T-cell (primary cell): ENCODE measurements at places on chromosomes 5 and 9. TPM values are rescaled to one million over a fixed set of nuclear protein-coding genes. Genes with fewer than 3 reads are reported as not detected.

The GRIN3A gene
- not detected for total RNA-seq

The ENTPD2 gene
- total RNA-seq = 0.32 TPM

DNA sequence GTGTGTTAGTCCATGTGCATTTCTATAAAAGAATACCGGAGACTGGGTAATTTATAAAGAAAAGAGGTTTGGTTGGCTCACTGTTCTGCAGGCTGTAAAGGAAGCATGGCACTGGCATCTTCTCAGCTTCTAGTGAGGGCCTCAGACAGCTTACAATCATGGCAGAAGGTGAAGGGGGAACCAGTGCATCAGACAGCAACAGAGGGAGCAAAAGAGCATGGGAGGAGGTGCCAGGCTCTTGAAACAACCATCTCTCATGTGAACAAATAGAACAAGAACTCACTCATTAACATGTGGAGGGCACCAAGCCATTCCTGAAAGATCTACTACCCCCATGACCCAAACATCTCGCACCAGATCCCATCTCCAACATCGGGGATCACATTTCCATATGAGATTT, 89.2 kb upstream of the IL33 start:
- DNase-seq = no peak

DNA sequence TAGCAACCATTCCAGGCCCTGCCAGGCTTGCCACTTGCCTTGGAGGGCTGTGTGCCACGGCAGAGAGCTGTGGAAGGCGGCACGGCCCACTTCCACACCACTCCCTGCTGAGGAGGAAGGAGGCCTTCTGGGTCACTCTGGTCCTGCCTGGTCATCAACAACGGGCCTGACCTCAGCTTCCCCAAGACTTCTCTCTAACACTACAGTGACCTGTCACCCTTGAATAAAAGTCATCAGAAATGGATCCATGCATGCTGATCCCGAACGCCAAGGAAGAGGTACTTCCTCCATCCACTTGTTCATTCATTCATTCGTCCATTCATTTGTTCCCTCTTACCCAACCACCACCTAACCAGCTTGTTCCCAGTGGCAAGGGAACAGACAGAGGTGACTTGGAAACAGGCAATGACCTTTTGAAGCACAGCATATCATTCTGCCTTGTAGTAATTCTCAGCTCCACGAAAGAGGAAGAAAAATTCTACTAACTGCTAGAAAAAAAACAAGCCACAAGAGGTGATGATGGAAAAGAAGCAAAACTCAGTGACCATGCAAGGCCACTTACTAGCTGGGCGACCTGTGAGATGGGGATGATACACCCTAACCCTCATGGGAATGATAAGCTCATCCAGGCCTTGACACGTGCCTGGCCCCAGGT, 58.6 kb downstream of the STK10 start:
- DNase-seq = no peak

DNA sequence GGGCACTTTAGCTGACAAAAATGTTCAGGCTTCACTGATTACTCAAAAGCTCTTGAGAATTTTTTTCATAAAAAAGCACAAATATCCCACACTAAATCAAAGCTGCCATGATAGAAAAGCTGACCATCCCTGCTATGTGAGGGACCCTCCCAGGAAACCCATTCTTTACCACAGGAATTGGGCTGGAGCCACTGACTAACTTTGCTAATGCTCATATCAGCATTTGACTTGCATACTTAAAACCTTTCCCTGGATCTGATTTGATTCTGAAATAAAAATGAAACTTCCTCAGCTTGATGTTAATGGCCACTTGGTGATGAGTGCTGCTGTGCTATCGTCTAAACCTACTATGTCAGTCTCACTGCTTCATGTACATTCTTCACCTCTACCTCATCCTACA, 243.6 kb downstream of the PRELID2 start:
- DNase-seq = no peak

DNA sequence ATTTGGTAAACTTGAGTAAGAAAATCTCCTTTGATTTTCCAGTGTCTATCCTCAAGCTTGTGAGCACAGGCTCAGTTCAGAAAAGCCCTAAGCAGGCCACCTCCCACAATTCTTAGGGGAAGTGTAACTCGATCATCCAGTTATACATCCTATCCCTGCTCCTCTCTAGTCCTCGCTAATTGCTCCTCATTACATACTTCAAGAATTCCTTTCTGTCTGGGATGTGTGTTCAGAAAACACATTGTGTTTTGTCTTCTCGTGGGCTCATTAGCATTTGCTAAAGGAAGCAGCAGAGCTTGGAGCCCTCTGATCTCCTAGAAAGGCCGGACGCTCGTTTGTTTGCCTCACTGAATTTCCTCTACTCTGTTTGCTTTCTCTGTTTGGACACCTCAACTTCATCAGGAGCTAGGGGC, 268.2 kb upstream of the RFX3 start:
- no peak for DNase-seq

DNA sequence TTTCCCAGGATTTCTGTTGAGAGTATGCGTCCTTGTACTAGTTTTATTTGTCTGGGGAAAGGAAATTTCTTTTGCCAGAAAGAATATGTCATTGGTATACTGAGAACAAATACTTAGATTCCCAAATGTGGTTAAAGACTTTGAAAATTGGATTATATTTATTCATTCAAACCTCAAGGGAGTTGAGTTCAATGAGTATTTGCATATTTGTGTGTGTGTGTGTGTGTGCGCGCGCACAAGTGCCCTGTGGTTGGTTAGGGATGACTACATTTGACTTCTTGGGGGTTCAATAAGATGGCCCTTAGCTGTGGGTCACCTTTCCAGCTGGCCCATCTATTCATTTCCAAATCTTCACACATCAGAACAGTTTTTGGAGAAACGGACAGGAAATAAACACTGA, 4.9 kb downstream of the RXFP3 start:
- DNase-seq = no peak

GRCh38 chr5:157217289-157218024, 36.8 kb downstream of the ITK start:
- peak; percentile 28 for DNase-seq

DNA sequence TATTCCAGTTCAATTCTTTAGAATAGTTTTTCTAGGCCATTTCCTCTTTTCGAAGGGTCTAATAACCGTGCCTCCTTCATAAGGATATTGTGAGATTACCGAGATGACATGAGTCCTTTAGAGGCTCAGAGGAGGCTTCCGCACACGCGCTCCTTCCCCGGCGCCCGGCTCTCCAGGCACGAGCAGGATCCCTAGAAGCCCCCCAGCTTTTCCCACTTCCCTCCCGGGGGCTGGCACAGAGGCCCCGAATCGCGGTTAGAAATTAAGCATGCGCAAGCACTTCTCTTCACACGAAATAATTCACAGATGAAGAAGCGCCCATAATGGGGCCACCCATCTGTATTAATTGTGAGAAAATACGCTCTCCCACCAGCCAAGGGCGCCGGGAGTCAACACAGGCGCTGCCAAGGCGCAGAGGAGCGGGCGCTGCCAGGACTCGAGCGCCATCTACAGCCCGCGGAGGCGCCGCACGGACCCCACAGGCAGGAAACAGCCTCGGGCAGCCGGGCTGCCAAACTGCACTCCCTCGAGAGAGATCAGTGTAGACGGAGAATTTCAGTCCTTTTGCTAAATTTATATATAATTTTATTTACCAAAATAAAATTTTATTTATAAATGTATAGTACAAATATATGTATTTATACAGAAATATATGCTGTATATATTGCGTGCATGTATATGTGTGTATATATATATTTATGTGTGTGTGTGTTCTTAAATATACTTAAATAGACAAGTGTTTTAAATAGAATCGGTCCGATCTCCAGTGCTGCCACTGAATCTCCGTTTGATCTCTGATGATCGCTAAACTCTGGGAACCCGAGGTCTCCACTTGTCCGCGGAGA, 258.1 kb upstream of the NFIL3 start:
- peak; percentile 47 for DNase-seq

GRCh38 chr5:76861612-76862011, 11.8 kb downstream of the S100Z start:
- DNase-seq = no peak
